Nucleus accumbens (tissue), 56 donors: ENCODE measurements at places on chromosomes 7 and 10.

DNA sequence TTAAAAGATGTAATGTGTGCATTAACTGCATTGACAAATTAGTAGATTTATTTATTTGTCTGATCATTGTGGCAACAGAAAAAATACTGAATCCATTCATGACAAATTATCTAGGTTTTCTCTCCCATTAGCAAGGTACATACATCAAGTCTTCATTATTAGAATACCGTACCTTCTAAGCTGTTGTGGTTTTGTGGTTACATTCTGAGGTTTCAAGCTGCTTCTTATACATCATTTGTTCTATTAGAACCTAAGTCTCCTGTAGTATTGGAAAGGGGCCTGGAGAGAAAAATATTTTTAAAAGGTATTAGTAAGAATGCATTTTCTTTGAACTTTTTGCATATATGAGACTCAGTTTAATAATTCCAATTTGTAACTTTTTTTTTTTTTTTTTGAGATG is 26.3 kb upstream of the CACNB2 start:
- DNase-seq: no peak

- peak; percentile 66 for DNase-seq
These were observed 16.1 kb upstream of the IMPDH1 start for GRCh38 chr7:128425850-128426249.

- peak; percentile 72 for DNase-seq
These were observed 41.9 kb upstream of the SYPL1 start for GRCh38 chr7:106153891-106154449.

GRCh38 chr7:28418966-28419365 is 6.6 kb downstream of the CREB5 start:
- no peak for DNase-seq
